ENCODE measurements at places on chromosomes 11 and 22. TPM values are rescaled to one million over a fixed set of nuclear protein-coding genes. Genes with fewer than 3 reads are reported as not detected.

DNA sequence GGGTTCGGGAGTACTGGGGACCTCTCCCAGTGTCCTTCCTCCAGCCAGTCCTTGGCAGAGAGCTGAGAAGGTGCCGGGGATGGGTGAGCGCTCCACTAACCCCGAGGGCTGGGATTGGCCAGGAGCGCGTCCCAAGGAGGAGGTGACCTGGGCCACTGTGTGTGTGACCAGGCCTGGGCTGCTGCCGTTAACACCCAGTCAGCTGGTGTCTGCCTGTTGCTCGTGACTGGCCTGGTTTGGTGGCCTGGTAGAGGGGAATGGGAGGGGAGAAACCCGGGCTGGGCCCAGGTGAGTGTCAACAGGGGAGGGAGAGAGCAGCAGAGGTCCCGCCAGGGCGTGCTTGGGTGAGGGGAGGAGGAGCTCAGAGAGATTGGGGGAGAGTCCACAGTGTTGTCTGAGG lies 29.9 kb upstream of the GRAMD4 start:
- no peaks in the 10 kb centered on the region for H3K27me3 ChIP-seq
- H3K4me3 ChIP-seq: no peak overlapping the region
- H3K4me1 ChIP-seq: peaks cover 38% of the 10 kb centered on the region
- no peaks in the 10 kb centered on the region for H3K36me3 ChIP-seq

GRCh38 chr22:49507607-49508292 lies 319.9 kb downstream of the BRD1 start:
- H3K27ac ChIP-seq: no peak overlapping the region
- H3K27me3 ChIP-seq: no peaks in the 10 kb centered on the region
- no peak overlapping the region for H3K4me3 ChIP-seq
- H3K4me1 ChIP-seq: peaks cover 4% of the 10 kb centered on the region
- DNase-seq: no peak

DNA sequence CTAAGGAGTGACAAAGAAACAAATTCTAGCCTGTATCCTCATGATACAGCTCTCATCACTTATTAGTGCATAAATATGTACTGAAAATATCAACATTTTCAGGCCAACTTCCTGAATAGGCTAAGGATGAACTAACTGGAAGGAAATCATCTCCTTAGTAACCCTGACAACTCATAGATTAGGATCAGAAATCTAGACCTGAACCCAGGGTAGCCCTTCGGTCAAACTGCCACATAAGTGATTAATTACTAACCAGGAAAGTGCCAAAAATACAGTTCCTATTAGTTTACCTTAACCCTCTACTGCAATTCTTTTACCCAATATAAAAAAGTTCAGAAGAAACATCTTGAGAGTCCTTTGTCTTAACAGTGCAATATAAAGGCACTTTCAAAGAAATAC lies 40.0 kb downstream of the AMBRA1 start:
- DNase-seq: no peak
- H3K36me3 ChIP-seq: peaks cover 1% of the 10 kb centered on the region
- H3K27me3 ChIP-seq: no peaks in the 10 kb centered on the region
- peak overlapping the region; percentile 82 for H3K27ac ChIP-seq

DNA sequence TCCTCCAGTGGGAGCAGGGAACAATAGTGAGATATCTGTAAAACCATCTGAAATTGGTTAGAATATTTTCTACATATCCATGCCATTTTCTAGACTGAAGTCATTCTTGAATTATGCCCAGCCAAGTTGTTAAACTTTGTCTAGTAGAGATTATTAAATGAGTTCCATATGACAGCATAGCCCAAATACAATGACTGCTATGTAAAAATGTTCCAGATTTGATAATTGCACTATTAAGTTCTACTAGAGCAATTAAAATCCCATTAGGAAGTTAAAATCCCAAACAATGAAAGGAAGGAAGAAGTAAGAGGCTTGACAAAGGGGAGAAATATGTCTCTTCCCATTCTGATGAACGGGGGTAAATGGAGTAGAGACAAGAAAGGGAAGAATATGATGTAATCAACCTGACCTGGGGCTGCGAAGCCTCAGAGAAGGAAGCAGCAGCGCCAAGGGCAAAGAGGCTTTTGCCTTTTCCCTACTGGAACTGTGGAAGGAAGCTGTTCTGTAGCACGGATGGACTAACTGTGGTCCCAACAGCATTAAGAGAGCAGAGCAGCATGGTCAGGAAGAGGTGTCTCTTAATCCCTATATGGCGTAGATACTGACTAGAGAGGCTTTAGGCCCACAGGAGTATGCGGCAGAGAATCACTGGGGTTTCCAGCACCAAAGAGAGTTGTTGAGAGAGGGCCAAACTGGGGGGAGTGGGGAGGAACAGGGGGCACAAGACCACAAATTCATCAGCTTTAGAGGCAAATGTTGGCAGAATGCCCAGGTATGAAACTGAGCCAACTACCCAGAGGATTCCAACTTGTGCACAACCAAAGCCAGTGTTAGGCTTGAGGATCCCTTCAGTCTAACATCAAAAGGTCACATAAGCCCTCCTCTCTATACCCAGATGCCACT lies 26.7 kb downstream of the RRP8 start:
- no peaks in the 10 kb centered on the region for H3K27me3 ChIP-seq
- no peak for DNase-seq
- peaks cover 21% of the 10 kb centered on the region for H3K36me3 ChIP-seq
- no peak overlapping the region for H3K4me3 ChIP-seq
- peaks cover 7% of the 10 kb centered on the region for H3K4me1 ChIP-seq

GRCh38 chr11:101446238-101446637 lies 137.6 kb downstream of the TRPC6 start:
- no peak for DNase-seq
- no peaks in the 10 kb centered on the region for H3K4me1 ChIP-seq
- no peaks in the 10 kb centered on the region for H3K36me3 ChIP-seq
- H3K4me3 ChIP-seq: no peak overlapping the region
- no peaks in the 10 kb centered on the region for H3K27me3 ChIP-seq

- H3K36me3 ChIP-seq: peaks cover 16% of the 10 kb centered on the region
- H3K4me3 ChIP-seq: peak overlapping the region; percentile 92
- no peak for DNase-seq
- no peaks in the 10 kb centered on the region for H3K27me3 ChIP-seq
- H3K27ac ChIP-seq: peak overlapping the region; percentile 94
- peaks cover 26% of the 10 kb centered on the region for H3K4me1 ChIP-seq
These were observed 1.1 kb downstream of the HMGXB4 start for GRCh38 chr22:35258191-35258988.

GRCh38 chr11:117273550-117274289 lies 17.4 kb upstream of the BACE1-AS start:
- peaks cover 14% of the 10 kb centered on the region for H3K4me1 ChIP-seq
- no peak overlapping the region for H3K27ac ChIP-seq
- no peak overlapping the region for H3K4me3 ChIP-seq

- DNase-seq: no peak
- peaks cover 2% of the 10 kb centered on the region for H3K4me1 ChIP-seq
- no peak overlapping the region for H3K27ac ChIP-seq
- no peak overlapping the region for H3K4me3 ChIP-seq
- H3K36me3 ChIP-seq: no peaks in the 10 kb centered on the region
These were observed 66.2 kb downstream of the DHCR7 start for GRCh38 chr11:71381781-71382505.

GRCh38 chr22:45452565-45453379 lies 39.3 kb downstream of the RIBC2 start:
- no peak overlapping the region for H3K27ac ChIP-seq
- DNase-seq: no peak
- peaks cover 12% of the 10 kb centered on the region for H3K27me3 ChIP-seq
- no peaks in the 10 kb centered on the region for H3K4me1 ChIP-seq
- H3K36me3 ChIP-seq: no peaks in the 10 kb centered on the region

DNA sequence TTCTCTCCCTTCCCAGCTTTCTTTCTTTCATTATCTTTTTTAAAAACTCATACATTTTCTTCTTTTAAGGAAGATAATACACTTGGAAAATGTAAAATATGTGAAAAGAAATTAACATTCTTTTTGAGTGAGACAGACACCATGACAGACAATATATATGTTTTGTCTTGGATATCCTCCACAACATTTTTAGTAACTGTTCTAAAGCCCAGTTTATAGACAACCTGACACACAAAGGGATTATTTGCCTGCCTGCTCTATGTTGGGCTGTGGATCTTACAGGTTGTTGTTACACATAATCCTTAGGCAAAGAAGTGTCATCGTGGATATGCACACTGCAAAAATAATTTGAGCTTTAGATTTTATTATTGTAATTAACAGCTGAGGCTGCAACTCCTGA lies 301.4 kb upstream of the PDGFD start:
- H3K36me3 ChIP-seq: no peaks in the 10 kb centered on the region
- H3K4me3 ChIP-seq: no peak overlapping the region
- no peaks in the 10 kb centered on the region for H3K4me1 ChIP-seq
- H3K27me3 ChIP-seq: peaks cover 3% of the 10 kb centered on the region
- no peak overlapping the region for H3K27ac ChIP-seq

GRCh38 chr11:94515398-94515797 lies 3.1 kb downstream of the C11orf97 start:
- no peak for DNase-seq
- H3K36me3 ChIP-seq: no peaks in the 10 kb centered on the region
- H3K27ac ChIP-seq: no peak overlapping the region
- peaks cover 12% of the 10 kb centered on the region for H3K27me3 ChIP-seq

DNA sequence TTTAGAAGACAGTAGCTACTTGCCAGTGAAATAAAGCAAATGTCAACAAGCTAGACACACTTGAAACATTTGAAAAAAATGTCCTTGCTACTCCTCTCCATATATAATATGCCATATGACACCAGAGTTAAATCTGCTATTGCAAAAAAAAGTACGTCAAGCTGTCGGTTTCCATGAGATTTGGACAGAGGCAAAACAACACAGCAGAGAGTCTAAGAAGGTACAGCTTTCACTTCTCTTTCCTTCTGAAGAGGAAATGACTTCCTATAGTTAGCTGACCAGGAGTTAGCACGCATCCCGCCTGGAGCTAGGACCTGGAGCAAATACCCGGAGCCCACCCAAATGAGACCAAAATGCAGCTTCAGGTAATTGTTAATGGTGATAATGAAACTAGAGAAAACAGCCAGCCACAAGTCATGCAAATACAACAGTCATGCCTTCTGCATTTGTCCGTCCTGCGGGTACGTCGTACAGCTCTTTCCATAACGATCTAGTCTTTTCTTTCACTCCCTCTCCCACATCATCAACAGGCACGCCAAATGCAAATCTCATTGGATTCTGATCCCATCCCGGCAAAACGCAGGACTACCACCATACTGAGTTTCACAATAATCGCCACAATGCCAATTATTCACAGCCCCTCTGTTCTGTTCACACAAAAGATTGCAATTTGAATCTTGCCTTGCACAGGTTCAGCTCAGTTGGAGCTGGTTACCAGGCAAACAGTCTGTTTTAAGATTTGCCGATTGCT lies 395.0 kb upstream of the CCDC90B start:
- H3K4me3 ChIP-seq: no peak overlapping the region
- H3K27ac ChIP-seq: no peak overlapping the region
- no peak for DNase-seq

DNA sequence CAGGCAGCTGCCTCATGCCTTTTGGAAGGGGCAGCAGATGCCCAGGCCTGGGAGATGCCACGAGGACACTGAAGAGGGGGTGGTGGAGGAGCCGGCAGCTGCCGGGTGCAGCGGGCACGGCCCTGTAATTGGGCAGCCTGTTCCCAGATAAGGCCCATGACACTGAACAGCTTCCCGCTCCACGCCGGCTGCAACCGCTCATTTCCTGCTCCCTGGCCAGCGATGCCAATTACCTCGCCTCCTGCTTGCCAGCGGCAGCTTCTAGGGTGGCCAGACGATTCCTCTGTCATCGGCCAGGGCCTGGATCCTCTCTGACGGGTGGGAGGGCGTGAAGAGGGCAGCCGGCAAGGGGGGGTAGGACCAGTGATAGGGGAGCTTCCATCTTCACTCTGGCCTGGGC lies 22.8 kb downstream of the FLRT1 start:
- no peak overlapping the region for H3K27ac ChIP-seq
- H3K36me3 ChIP-seq: no peaks in the 10 kb centered on the region
- peaks cover 5% of the 10 kb centered on the region for H3K27me3 ChIP-seq

GRCh38 chr11:74726547-74727182 lies 4.6 kb downstream of the CHRDL2 start:
- DNase-seq: peak; percentile 52
- no peak overlapping the region for H3K4me3 ChIP-seq
- no peaks in the 10 kb centered on the region for H3K36me3 ChIP-seq

Gene PATE2
- not detected for total RNA-seq

Gene DDIAS
- total RNA-seq: 2.5 TPM

Gene FXYD6
- total RNA-seq: not detected

Gene ABCG4
- total RNA-seq: not detected

Gene CRYBB2
- not detected for total RNA-seq
